Tibial nerve (tissue), 4 donors: ENCODE measurements at places on chromosomes 4 and X. TPM values are rescaled to one million over a fixed set of nuclear protein-coding genes. Genes with fewer than 3 reads are reported as not detected.

DNA sequence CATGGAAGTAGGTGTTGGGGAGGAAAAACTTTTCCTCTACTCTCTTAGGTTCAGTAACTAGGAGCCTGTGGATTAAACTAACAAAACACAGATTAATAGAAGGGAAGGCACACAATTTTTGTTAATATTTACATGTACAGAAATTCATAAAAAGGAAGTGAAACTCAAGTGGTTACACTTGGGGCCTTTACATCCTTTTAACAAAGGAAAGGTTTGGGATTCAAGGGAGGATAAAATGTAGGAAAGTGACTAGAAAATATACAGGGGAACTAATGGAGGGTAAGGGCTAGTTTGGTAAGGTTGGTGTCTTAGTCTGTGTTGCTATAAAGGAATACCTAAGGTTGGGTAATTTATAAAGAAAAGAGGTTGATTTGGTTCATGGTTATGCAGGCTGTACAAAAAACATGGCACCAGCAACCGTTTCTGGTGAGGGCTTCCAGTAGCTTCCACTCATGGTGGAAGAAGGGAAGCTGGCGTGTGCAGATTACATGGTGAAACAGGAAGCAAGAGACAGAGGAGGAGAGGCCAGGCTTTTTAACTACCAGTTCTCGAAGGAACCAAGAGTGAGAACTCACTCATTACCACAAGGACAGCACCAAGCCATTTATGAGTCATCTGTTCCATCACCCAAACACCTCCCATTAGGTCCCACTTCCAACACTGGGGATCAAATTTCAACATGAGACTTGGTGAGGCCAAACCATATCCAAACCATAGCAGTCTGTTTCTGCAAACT lies 124.4 kb downstream of the CHRDL1 start:
- no peak for DNase-seq

RAB41 gene
- not detected for total RNA-seq

DNA sequence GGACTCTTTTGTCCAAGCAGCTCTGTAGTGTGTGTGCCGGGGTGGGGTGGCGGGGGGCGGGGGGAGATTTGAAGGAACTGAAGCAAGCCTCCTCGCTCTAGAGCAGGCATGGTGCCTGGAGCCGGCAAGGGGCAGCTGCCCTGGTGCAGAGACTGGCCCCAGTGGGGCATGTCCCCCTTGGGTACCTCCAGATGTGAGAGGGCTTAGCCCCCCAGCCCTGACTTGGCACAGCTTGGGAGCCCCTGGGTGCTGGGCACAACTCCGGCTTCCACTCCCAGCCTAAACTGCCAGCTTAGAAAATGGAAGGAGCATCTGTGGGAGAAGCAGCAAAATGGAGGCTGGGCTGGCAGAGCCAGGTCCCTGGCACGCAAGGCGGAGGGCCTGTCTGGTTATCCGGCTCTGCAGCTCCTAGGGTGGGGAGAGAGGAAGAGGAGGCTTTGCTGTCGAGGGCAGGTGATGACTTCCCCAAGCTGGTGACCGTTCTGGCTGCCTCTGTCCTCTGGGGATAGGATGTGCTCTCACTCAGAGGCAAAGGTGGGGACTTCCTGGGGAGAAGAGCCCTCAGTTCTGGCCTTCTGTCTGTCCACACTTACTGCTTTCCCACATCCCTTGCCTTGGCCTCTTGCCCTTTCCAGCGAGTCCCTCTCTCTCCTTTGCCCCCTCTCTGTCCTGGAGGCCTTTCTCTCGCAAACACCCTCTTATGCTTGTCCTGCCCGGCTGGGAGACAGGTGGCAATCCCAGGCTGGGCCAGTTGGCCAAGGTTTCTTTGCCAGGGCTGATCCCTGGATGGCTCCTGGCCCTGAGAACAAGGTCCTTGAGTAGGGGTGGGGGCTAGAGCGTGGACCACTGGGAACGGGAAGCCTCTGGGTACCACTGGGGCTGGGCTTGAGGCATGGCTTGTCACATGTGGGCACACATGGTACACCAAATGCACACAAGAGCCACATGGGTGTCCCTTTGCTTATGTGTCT lies 2.0 kb downstream of the DLG3 start:
- no peak for DNase-seq

GRCh38 chr4:3517731-3518510 lies 14.3 kb downstream of the LRPAP1 start:
- no peak for DNase-seq

DNA sequence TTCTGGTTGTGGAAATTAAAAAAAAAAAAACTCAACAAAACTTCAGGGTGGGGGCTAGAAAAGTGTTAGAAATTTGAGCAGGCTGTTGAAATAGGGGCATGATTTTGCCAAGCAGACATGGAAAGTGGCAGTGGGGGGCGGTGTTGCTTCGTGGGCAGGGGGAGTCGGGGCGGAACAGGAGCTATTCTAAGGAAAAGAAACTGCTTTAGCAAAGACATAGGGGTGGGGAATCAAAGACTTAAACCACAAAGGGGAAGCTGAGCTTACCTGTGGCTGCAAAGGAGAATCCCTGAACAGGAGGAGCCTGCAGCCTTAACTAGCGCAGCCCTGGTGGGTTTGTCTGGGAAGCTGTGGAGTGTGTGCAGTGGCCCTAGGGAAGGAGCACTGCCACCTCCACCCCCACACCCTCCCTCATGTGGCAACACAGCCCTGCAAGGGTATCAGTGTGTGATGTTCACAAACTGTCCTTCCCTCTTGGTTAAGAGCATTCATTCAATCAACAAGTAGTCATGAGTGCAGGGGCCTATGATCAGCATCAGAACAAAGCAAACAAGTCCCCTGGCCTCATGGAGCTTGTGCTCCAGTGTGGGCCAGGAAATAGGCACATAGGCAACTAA lies 20.5 kb downstream of the SEL1L3 start:
- no peak for DNase-seq

ELOVL6 gene
- 3.3 TPM for total RNA-seq

FOXP3 gene
- 0.42 TPM for total RNA-seq

OCIAD1 gene
- 85.1 TPM for total RNA-seq

- DNase-seq: no peak
Measured at GRCh38 chr4:104747635-104748034, 252.9 kb upstream of the CXXC4 start.

DNA sequence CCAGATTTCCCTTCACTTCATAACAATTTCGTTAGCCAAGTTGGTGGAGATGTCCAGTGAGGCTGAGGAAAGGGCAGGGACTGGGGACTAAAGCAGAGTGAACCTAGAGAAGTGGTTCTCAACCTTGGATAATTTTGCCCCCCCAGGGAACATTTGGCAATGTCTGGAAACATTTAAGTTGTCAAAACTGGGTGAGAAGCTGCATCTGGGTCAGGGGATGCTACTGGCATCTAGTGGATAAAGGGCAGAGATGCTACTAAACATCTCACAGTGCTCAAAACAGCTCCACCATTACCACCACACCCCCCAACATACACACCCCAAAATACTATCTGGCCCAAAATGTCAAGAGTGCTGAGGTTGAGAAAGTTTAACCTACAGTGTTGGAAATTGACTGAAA lies 32.0 kb upstream of the FGF16 start:
- DNase-seq: no peak

IKBKG gene
- 14.2 TPM for total RNA-seq

DNA sequence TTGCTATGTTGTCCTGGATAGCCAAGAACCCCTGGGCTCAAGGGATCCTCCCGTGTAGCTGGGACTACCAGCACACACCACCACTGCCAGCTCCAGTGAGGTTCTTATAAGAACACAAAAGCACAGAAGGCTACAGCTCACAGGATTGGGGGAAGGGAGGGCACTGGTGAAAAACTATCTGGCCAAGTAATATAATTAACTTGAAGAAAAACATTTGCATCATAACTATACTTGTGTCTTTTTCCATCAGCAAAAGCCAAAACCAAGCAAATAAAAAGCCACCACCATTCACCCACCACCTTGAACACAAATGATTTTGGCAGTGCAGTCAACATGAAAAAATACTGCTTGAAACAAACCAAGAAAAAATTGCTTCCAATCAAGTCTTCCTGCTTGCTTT lies 188.2 kb downstream of the MAML3 start:
- no peak for DNase-seq

GRCh38 chrX:119094819-119095218 lies 22.0 kb downstream of the CT47C1 start:
- no peak for DNase-seq

RENBP gene
- 13.7 TPM for total RNA-seq

ASB5 gene
- not detected for total RNA-seq

VCX gene
- total RNA-seq: not detected

RTL3 gene
- total RNA-seq: 0.59 TPM

SLC2A9 gene
- total RNA-seq: 2.7 TPM
